ENCODE measurements at places on chromosomes 3 and 15. TPM values are rescaled to one million over a fixed set of nuclear protein-coding genes. Genes with fewer than 3 reads are reported as not detected.

DNA sequence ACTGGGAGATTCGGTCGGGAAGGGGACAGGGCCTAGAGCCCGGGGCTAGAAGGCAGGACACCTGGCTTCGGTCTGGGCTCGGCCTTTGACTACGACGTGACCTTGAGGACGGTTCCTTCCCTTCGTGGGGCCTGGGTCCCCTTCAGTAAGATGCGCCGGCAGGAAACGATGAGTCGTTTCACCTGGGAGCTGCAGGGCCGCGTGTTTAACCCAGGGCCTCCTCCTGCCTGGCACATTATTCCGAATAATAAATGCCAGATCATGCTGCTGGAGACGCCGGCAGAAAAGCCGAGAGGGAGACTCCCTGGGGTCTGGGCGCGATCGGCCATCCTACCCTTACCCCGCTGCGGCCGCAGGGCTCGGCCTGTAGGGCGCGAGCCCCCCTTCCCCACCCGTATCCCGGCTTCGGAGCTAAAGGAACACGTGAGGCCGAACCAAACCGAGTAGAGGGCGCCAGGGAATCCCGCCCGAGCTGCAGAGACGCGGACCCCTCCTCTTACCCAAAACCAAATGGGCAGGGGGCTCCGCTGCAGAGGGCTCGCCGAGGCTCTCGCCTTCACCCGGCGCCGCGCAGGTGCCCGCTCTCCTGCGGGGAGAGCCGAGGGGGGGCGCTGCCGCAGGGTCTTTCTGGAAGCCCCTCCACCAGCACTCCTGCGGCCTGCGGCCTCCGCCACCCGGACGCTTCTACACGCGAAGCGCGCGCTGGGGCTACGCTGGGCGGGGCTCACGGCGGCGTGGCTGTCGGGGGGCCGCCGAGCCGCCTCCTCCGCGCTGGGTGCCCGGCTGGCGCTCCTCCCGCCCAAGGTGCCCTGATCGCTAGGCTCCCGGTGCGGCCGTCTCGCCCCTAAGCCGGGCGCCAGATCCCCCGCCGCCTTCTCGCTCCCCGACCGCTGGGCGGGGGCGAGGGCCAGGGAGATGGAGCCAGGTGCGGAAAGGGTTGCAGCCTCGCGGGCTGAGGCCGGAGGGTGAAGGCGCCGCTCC, at the start of gene BDH1:
Gene BDH1, minus strand, starts transcription at position 688 of the 981 bp plus-strand sequence. CDS start 9,525 bp downstream, outside the sequence.
- DNase-seq: no peak

DNA sequence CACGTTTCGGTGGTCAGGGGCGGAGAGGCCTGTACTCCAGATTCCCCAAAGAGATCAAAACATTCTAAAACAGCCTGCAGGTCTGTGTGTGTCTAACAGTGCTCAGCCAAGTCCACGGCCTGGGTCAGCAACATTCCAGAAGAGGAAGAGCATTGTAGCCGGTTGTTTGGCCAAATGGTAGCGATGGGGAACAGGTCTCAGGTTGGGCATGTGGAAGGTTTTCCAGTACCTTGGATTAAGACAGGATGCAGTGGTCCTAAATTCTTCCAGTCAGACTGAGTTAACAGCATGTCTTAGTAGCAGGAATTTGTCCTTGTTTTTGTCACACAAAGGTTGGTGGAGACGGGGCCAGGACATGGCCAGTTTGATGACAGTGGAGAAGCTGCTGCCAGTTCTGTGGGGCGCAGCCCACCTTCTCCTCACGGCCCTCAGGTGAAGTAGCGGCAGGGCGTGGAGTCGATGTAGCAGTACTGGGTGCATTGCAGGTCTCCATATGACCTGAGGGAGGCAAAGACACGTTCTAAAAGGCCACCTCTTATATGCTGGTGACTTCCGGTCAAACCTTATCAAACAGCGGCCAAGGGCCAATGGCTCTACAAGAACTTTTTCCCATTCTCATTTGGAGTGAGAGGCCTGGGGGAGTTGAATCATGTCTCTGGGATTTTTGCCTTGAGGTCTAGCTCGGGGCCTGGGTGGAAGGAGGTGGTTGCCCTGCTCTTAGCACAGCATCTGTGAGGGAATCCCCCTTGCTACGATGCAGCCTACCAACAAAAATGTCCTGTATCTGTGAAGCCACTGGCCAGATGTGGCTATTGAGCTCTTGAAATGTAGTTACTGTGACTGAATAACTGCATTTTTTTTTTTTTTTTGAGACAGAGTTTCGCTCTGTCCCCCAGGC, 24.1 kb downstream of the EAF1 start:
- DNase-seq: no peak

DNA sequence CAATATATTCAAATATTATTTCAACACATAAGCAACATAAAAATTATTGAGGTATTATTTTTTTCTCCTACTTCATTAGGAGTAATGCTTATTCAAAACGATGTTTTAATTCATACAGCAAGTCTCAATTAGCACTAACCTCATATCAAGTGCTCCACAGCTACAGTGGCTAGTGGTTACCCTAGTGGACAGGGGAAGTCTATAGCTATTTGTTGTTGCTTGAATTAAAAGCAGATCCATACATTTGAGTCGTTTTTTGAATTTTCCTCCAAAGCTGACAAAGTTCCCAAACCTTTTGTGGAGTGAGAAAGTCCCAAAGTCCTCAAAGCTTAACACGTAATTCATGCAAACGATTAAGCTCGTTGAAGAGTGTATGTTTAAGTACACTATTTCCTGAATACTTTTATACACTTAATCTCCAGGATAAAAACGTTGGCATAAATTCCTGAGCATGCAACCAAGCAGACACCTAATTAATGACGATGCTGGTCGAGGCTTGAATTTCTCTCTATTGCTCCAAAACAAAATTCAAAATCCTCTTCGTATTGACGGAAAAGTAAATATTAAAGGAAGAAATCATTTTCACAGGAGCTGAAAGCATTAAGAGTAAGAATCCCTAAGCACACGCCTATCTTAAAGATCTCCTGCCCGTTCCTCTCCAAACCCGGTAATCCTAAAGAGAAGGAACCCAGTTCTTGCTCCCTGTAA, 985 bp downstream of the VPS13C start:
- DNase-seq: no peak

DNA sequence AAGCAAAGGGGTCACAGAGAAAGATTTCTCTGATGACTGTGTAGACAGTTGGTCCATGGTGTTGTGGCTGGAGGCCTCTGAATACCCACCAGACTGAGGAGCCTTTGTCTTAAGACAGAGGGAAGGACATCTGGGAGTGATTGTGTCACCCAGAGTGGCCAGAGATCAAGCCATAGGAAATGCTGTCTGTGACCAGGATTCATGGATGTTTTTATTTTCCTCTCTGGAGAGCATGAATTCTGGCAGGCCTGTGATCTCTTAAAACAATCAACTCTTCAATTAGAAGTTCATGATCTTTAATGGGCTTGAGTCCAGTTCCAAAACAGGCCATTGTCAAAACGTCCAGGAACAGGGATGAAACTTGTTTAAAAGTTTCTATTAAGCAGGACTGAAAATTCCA, 198.9 kb upstream of the CTDSPL start:
- no peak for DNase-seq

- no peak for DNase-seq
These were observed 81.7 kb upstream of the MYZAP start for GRCh38 chr15:57509965-57510364.

DNA sequence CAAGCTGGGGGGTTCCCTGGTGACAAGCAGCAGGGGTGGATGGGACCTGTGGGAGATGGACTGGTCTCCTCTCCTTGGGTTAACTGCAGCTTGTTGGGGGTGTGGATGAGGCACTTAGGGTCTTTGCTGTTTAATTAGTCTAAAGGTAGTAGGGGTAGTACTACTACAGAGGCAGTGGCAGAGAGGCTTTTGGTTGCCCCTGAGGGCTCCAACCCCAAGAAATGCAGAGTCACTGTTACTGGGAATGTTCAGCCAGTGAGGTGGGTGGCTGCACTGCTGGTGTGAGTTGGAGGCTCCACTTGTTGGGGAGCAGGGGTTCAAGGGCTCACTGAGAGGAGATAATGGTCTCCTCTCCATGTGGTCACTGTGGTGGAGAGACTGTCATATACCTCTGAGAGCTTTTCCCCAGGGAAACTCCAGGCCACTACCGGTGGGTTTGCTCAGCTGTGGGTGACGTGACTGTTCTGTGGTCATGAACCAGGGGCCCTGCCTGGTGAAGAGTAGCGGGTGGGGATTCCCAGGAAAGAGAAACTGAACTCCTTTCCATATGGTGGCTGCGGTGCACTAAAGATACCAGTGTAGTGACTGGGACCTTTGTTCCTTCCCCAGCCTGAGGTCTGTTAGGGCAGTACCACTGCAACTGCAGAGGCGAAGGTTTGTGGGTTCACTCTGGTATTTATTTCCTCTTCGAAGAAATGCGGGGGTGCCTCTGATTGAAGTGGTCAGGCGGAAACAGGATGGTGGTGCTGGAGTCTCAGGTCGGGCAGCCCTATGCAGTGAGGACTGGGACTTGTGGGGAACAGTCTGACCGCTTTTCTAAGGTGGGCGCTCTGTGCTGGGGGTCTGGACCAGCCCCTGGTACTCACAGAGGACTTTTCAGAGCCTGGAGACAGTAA, 68.9 kb upstream of the TNFSF10 start:
- no peak for DNase-seq

DNA sequence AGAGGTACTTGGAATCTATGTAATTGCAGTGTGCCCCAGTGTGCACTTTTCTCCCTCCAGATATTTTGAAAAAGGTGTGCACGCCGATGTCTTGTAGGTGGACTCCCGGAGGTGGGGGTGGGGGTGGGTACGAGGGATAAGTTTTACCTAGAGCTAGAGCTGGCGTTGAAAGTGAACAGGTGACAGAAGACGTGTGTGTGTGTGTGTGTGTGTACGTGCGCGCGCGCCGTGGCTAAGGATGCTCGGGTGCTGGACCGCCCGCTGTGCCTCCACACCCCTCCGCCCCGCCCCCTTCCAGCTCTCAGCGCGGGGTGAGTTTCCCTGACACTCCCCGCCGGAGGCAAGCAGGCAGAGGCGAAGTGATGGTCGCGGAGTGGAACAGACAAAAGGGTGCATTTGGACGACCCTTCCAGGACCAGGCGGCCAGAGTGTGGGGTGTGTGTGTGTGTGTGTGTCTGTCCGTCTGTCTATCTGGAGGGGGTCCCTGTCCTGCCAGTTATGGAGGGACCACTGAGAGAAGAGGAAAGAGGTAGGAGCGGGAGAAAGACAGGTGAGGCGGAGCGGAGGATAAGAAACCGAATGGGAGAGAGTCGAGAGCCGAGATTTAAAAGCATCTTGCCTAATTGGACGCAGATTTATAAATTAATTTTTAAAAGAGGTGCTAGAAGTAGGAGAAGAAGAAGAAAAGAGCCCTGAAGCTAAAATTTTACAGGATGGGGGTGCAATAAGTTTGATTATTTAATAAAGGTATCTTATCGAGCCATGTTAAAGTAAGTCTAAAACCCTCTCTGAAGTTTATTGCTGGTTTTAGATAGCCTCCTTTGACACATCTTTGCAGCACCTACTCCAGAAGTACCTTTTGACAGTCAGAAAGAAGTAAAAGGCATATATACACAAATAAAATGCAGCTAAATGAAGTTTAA, 335.8 kb upstream of the THRB start:
- no peak for DNase-seq

DNA sequence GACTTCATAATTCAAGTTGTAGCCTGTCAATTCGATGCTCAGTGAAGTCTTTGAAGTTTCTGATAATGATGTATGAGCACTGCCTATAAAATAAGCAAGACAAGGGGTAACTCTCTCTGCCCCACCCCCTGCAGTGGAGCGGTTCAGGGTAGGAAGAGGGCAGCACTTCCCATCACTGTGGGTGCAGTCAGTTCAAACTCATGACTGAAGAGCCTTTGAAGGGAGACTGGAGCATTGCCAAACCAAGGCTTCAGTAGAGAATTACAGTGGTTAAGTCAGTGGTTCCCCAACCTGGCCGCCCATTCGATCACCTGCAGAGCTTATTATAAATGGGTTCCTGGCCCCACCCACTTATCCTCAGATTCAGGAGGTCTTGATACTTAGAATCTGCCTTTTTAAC, 190.6 kb downstream of the SHQ1 start:
- DNase-seq: no peak

DNA sequence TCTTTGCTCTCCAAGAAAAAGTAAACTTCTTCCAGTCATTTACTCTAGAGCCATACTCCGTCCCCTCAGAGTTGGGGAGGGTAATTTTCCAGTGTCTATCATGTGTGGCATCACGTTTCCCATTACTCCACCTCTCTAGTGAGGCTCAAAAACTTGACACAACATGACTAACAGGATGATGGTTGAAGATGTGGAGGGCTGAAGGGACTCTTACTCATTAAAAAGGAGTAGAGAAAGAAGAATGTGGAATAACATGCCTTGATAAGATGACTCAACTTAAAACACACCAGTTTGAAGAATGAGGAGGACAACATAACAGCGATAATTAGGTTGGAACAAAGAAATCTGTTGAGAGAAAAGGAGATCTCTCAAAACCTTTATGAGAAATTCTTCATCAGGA, 894.3 kb downstream of the OTOL1 start:
- DNase-seq: no peak

DNA sequence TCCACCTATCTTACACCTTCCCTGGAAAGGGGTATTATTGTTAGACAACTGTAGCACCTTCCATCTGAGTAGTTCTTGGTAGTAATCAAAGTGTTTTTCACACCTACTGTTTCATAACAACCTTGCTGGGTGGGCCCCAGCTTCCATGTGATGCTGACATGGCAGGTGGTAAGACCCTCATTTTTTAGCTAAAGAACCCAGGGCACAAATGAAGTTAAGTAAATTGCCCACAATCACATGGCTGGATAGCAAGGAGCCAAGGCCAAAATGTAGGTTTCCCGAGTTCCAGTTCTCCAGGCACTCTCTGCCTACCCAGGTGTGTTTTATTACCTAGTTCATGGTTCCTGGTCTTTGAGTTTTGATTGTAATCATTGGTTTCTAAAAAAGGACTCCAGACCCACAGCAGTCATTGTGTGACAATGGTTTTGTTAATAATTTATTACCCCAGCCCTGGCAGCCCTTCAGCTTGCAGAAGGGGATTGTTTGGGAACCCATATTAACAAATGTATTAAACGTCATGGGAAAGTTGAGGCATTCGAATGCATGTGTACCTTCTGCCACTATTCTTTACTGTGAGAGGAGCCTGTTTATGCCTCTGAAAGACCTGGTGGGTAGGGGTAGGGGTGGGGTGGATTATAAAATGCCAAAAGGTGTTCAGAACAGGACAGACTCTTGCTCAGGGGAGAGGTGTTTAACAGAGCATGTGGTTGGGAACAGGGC, 222.2 kb upstream of the BHLHE40 start:
- no peak for DNase-seq

DNA sequence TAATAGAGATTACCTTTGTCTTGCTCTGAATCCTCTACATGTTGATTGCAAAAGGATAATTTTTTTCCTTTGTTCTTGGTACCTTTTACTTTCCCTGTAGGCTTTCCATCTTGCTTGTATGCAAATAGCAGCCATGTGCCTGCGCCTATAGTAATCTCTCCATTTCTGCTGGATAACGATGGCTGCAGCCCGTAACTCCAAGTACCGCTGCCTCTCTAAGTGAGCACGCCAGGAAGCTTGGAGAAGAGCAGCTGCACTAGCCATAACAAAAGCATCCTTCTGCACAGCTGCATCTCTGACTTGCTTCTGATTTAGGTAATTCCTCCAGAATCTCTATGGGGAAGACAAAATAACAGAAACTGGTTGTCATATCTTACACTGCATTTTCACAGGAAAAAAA, 89.3 kb downstream of the NR2E3 start:
- DNase-seq: no peak

The GLDN gene
- 26.0 TPM for total RNA-seq

The MESP1 gene
- total RNA-seq: 0.95 TPM

The GOLGA8B gene
- 184 TPM for total RNA-seq

The DNAJC19 gene
- total RNA-seq: 38.0 TPM

The GHRL gene
- 3.0 TPM for total RNA-seq
